ENCODE measurements at places on chromosomes 1 and 21. TPM values are rescaled to one million over a fixed set of nuclear protein-coding genes. Genes with fewer than 3 reads are reported as not detected.

CYP4Z1 gene
- total RNA-seq = not detected

U2AF1 gene
- total RNA-seq = 94.1 TPM

DNA sequence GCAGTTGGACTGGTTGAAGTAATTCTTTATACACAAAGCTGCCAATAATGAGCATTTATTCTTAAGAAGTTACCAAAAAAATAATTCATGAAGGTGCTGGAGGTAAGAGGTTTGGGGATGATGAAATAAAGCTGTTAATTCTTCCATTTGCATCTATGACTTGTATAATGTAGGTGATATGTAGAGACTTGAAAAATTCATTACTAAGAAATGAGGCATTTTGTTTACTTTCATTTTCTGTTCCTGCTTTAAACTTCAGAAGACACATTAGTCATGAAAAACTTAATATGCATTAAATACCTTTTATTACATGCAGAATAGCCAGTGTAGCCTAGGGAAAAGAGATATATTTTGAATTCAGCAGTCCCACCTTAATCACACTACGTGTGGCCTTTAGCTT, 214.2 kb downstream of the SLC44A5 start:
- DNase-seq = no peak

- no peak for DNase-seq
These were observed 33.1 kb downstream of the FOXO6 start for GRCh38 chr1:41394369-41394744.

DNA sequence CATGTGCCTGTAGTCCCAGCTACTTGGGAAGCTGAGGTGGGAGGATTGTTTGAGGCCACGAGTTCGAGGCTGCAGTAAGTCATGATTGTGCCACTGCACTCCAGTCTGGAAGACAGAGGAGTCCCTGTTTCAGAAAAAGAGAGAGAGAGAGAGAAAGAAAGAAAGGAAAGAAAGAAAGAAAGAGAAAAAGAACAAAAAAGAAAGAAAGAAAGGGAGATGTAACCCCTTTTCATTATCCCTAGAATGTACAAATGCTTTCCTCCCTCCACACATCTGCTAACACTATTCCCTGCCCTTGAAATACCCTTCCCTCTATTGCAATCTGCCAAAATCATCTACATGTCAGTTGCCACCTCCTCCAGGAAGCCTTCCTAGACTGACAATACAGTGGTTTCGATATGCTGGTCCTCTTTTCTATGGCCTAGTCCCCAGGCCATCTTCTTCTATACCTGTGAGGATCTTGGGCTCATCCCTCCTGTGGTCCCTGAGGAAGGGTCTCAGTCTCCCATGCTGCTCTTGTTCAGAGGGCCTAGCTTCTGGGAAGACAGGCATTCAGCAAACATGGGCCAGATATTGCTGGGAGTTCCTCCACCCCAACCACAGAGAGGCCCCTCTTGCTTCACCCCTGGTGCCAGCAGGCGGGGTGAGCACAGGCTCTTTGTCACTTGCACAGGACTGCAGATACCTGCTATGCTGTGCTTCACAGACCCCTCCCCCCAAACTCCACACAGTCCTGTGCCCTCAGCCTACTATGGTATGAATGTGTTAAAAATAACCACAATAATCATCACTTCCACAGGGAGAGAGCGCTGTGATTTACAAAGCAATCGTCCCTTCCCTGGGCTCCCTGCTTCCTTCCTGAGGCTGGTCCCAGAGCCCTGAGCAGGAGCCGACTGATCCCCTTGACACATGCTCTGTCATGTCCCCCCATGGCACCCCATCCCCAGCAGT, 14.1 kb downstream of the ADGRB2 start:
- DNase-seq = no peak

SAMD13 gene
- not detected for total RNA-seq

TMEM200B gene
- 21.2 TPM for total RNA-seq

- DNase-seq = no peak
These were observed 40.4 kb upstream of the BMP8A start for GRCh38 chr1:39450956-39451606.

DNA sequence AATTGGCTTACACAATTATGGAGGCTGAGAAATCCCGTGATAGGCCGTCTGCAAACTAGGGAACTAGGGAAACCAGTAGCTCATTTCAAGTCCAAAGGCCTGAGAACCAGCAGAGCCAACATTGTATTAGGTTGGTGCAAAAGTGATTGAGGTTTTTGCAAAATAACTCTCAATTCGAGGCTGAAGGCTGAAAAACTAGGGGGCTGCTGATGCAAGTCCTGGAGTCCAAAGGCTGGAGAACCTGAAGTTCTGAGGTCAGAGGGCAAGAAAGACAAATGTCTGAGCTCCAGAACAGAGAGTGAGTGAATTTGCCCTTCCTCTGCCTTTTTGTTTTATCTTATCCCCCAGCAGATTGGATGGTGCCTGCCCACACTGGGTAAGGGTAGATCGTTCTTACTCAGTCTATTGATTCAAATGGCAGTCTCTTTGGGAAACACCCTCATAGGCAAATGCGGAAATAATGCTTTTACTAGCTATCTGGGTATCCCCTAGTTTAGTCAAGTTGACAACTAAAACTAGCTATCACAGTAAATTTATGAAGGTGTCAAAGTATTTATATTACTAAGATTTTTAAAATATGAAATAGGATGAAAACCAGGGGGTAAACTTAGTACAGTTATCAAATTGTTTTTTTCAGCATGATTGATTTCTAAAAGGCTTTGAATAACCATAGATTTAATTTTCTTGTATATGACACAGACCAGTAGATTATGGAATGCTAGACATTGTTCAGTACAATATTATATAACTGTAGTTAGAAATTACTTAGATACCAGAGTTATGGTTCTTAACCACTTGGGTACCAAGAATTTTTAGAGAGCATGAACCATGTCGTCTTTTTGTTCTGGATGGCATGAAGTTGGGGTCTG, 15.4 kb downstream of the RABGAP1L start:
- DNase-seq = no peak

GRCh38 chr1:233168384-233168783, 127.1 kb downstream of the PCNX2 start:
- no peak for DNase-seq

- DNase-seq = no peak
These were observed 665.1 kb upstream of the PLXNA2 start for GRCh38 chr1:208909011-208909984.

DNA sequence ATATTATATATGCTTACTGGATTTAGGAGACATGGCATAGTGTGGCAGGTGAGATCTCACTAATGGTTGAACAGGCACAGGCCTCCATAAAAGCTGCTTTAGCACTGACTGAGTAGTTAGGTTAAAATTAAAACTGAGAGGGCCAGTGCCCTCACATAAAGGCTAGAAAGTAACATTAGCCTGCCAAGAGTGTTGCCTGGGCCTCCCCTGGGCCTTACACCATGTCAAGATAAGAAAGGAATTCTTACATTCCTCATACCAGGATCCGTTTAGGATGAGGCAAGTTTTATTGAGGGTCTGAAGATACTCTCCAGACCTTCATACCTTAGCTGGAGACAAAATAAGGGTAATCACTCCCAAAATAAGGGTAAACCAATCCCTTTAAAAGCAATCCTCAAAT, 1011.8 kb downstream of the PLA2G4A start:
- no peak for DNase-seq

GRCh38 chr1:151720974-151721787, at the start of gene RIIAD1:
Gene RIIAD1, plus strand, starts transcription at chr1:151721522. Its CDS starts 15 bp downstream, at chr1:151721537.
- peak; percentile 55 for DNase-seq

DNA sequence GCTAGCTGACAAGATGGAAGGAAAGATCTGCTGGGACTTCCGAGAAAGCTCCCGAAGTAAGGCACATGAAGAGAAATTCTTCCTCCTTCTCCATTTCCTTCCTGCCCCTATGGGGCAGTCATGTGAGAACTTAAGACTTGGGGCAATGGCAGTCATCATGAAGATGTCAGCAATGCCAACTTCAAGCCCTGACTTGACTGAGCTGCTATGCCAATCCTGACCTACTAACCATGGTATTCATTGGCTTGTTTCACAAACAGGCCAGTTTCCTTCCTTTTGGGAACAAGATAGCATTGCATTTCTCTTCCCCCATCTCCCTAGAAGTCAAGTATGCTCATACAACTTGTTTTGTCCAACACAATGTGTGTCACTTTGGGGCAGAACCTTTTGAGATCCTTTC, 25.5 kb downstream of the GRIK1 start:
- DNase-seq = no peak

GRCh38 chr1:216926720-216927510, 203.7 kb upstream of the ESRRG start:
- no peak for DNase-seq

- no peak for DNase-seq
These were observed 5.5 kb downstream of the MFSD2A start for GRCh38 chr1:39960431-39960958.

DNA sequence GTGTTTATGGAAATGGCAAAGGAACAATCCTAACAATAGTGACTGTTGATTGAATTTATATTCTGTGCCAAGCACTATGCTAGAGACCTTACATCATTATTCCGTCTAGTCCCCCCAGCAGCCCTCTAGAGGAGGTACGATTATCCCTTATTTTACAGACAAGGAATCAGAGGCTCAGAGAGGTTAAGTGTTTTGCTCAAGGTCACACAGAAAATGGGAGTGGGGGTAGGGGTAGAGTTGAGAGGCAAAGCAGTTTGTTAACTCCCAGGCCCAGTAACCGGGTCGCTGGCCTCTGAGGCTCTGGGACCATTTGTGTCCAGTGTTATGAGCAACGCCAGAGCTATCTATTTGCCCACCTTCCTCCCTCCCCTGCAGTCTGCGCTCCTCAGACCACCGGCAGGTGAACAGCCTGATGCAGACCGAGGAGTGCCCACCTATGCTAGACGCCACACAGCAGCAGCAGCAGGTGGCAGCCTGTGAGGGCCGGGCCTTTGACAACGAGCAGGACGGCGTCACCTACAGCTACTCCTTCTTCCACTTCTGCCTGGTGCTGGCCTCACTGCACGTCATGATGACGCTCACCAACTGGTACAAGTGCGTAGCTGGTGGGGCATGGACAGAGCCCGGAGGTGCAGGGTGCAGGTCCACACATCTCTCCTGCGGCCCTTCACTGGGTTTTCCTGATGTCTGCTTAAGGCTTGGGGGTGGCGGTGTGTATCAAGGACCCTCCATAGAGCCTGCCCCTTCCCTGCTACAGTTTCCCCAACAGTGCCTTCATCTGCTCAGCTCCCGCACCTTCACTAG, 19.8 kb downstream of the SERINC2 start:
- no peak for DNase-seq

- DNase-seq = no peak
These were observed 59.6 kb downstream of the RNF187 start for GRCh38 chr1:228546541-228547463.
